Urinary bladder (tissue), 4 donors: ENCODE measurements at places on chromosomes 12 and 14.

DNA sequence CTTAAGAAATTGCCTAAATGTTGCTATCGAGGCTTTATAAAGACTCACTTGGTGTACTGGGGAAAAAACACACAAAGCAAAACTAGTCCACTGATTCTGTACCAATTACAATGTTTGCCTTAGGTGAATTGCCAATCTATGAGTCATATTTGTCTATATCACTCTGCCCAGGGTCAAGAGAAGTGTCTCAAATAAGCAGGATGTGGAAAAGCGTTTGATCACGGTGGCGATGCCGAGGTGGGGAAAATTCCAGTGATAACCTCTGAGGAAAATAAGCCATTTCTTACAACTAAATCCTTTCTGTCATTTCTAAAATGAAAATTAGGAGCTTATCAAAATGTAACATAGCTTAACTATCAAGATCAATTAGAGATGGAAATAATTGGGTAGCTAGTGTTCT lies 148.6 kb upstream of the DIO3 start:
- DNase-seq: no peak

DNA sequence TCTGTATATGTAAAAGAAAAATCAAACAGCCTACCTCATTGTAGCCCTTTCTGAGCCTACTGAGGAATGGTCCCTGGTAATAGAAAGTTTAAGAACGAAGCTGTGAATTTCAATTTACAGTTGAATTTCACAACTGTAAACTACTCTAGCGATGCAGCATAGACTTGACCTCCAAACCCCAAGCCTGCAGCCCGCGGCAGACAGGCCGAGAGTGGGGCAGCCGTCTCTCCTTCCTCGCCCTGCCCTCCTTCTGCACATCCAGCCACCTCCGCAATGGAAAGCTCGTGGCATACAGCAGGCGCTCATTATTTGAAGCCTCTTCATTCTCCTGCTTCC lies 15.3 kb downstream of the RNASE2 start:
- no peak for DNase-seq

- DNase-seq: no peak
Measured at GRCh38 chr14:49997991-49998390, 105.1 kb downstream of the ARF6 start.

- no peak for DNase-seq
Measured at GRCh38 chr14:65958664-65959562, 527.3 kb upstream of the CCDC196 start.

DNA sequence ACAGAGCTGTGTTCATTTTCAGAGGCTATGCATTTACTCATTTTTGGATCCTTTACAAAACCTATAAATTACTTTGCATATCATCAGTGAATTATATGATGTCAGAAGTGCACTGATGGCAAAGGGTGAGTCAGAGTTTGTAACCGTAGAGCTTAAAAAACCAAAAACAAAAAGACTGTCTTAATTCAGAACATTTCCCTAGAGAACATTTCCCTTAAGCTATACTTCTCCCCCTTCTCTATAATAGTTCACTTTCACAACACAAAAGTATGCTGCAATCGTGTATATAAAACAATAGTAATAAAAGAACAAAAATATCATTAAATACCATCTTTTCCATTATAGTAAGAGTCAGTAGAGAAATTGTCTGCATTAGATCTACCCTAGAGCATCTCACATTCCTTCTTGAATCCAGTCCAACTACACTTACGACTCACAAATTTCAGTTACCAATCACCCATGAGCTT lies 934.9 kb downstream of the LRFN5 start:
- DNase-seq: no peak

DNA sequence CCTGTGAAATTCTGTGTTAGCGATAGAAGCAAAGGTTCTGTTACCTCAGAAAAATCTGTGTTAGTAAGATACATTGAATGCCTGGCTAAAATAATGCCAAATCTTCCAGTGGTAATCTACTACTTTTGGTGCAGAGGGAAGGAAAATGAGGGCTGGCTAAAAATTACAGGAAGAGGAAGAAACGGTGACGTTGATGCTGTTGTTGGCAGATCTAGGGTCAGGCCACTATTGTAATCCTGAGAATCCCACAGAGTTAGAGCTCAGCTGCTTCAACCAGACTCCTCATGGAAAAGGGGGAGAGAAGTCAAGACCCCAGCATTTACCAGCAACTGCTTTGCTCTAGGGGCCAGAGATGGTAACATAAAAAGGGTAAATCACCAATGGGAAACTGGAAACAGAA lies 145.1 kb downstream of the PPM1H start:
- no peak for DNase-seq

- DNase-seq: peak; percentile 85
Measured at GRCh38 chr12:111841750-111842555, at the start of gene MAPKAPK5. Gene MAPKAPK5, plus strand, starts transcription at chr12:111842228. Its CDS starts 506 bp downstream, at chr12:111842734.

DNA sequence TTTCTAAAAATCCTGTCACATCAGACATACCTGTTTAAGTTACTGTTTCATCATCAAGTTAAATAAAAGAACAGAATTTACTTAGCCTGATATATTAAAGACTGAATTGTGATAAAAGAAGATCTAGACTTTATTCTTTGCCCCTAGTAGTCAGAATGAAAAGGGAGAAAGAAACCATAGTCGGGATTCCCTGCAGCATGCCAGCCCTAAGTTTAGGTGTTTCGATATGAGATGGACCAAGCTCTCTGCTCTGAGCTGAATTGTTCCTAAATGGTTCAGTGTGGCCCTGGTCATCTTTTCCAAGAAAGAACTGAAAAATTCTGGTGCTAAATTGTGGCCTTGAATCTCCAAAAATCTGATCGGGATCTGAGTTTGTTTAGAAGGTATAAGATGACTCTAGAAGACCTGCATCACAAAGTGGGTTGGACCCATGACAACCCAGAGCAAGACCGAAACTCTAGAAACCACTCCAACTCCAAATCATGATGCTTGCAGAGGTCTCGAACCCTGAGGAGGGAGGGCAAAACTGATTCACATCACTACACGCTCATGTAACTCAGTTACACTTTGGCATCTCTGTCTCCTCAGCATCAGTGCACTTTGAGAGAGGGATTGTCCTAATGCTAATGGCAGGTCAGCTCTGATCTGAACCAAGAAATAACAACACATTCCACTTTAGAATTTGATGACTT lies 15.7 kb downstream of the PTGER2 start:
- no peak for DNase-seq

DNA sequence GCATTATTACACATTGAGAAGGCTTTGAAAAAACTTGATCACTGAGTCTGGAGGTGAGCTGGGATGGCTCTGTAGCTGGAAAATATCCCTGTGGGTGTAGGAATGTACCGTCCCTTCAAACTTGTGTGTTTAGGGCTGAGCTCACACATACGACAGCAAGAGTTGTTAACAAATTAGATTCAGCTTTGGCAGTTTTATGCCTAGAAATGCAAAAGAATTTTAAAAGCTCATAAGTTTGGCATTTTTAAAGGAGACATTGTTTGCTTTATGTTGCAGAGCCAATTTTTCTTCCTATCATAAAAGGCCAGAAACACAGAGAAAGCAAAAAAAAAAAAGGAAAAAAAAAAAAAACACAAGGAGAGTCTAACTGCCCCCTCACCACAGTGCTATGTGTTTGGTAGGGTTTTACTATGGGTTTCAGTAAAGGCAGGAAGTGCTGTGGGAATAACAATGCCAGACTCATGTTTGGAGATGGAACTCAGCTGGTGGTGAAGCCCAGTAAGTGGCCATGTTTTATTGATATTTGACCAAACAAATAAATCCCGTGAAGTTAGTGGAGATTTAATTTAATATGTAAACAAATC lies 78.4 kb downstream of the DAD1 start:
- DNase-seq: no peak

- DNase-seq: no peak
Measured at GRCh38 chr12:26806556-26806955, 26.4 kb downstream of the ITPR2 start.

DNA sequence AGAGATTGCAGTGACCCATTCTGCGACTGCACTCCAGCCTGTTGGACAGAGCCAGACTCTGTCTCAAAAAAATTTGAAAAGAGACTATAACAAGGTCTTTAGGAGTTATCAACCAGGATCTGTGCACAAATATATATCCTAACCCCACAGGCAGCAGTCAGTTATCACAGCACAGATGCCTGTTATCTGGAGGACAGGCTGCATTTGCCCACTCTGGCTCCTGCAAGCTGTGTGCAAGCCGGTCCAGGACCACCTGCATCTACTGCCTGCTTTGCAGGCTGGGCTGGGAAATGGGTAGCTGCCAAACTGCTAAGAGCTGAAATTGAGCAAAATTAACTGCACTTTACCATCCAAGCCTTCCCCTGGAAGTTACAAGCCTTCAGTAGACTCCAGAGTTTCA lies 21.4 kb upstream of the RCOR1 start:
- no peak for DNase-seq

DNA sequence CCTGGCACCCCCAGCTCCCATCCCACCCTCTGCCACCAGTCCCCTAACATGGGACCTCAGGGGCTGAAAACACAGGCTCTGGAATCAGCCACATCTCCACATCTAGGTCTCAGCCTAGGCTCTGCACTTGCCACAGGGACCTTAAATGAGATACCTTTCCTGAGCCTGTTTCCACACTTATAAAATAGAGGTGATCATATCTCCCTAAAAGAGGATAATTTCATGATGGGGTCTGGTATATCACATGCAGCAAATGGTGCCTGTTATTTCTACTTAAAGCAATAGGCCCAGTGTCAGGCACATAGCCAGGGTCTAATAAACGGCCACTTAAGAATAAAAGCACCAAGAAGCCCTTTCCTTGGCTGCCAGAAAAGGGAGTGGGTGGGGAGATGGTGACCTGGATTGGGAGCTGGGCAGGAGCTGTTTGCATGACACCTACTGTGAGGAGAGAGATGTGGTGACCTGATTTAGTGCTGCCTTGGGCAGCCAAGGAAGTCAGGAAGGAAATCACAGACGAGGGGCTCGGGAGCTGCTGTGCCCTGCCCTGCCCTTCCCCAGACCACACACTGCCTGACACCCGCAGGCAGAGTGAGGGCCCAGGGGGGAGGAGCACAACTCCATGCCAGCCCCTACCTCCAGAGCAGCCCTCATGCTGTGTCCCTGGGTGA lies 71.2 kb downstream of the IRF2BPL start:
- no peak for DNase-seq

- no peak for DNase-seq
Measured at GRCh38 chr12:32821293-32821692, 65.6 kb upstream of the YARS2 start.

DNA sequence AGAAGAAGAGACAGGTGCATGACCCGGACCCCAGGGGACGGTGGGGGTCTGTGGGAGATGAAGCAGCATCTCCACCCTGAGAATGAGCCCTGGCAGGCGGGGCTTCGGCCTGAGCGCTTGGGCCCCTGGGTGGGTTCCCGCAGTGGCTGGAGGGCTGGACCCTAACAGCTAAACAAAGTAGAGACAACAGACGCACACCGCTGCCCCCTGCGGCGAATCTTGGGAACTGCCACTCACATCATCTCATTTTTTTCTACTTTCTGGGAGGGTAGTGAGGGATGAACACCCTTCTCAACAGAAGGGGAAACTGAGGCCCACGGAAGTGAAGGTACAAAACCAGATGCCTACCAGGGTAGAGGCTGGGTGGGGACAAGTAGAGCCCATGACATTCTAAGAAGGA lies 104.7 kb downstream of the RFLNA start:
- DNase-seq: no peak

- peak; percentile 13 for DNase-seq
Measured at GRCh38 chr14:60250257-60251035, 1.4 kb downstream of the PPM1A start.

DNA sequence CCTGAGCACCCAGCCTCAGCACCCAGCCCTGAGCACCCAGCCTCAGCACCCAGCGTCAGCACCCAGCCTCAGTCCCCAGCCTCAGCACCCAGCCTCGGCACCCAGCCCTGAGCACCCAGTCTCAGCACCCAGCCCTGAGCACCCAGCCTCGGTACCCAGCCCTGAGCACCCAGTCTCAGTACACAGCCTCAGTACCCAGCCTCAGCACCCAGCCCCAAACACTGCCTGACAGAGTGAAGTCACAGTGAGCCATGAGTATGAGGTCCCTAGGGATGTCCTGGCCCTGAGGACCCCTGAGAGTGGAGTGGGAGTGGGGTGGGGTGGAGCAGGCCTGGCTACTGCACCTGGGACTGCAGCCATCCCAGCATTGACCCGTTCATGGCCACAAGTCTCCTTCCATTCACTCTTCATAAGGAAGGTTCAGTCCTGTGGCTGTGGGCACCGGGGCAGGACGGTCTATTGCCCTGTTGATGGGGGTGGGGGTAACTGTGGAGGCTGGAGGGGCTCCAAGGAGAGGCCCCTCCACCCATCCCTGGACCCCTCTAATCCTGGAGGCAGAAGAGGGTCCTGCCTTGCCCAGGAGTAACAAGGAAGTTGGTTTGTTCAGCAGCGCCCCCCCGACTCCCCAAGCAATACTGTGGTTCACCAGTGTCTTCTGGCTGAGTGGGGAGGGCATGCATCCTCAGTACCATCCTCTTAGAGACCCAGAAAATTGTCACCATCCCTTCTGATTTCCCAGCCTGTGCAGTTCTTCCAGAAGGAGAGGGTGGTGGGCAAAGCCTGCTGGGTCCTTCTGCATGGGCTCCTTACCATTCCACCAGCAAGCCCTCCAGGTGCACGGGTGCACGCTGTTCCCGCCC lies 140.5 kb downstream of the ADGRD1 start:
- no peak for DNase-seq

- no peak for DNase-seq
Measured at GRCh38 chr14:99740411-99740810, 52.8 kb upstream of the EML1 start.

- DNase-seq: no peak
Measured at GRCh38 chr14:93045211-93045674, 70.5 kb downstream of the ITPK1 start.

DNA sequence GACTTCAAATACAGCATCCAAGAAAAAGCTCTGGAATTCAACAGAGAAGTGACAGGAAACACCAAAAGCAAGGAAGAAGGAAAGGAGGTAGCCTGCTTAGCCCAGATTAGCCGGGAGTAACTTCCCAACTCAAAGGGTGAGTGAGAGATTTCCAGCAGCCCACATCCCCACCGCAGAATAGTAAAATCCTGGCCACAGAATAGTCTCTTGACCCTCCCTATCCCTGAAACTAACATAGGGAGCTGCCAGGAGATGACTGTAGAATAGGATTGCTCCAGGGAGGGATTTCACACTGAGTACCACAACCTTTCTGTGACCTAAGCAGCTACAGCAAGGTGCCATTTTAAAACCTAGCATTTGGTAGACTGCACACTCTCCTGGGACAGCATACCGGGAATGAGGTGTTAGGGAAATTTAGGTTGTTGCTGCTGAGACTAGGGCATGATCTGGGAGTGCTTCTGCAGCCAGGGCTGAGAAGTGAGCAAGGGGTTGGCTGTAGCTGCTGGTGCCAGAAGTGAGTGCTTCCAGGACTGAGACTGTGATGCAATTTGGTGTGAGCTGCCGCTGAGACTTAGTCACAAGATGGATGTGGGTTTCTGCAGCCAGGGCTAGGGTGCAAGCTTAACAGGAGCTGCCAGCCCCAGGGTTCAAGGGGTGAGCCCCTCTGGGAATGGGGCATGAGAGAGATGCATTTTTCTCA lies 66.0 kb downstream of the TMTC3 start:
- DNase-seq: no peak

- DNase-seq: peak; percentile 3
Measured at GRCh38 chr14:41607304-41607775, 664 bp downstream of the LRFN5 start.
